ENCODE measurements at places on chromosomes 4 and X.

GRCh38 chr4:169103966-169104412, 93.9 kb upstream of the CBR4 start:
- no peak for DNase-seq

- DNase-seq: no peak
These were observed 128.9 kb upstream of the DKK2 start for GRCh38 chr4:107164962-107165475.

- no peak for DNase-seq
These were observed 91.7 kb downstream of the PHOX2B start for GRCh38 chr4:41656572-41657520.

GRCh38 chr4:187744911-187745310, 250.7 kb upstream of the ZFP42 start:
- no peak for DNase-seq

GRCh38 chrX:111662292-111662691, 18.7 kb upstream of the ALG13 start:
- DNase-seq: no peak

All from activated naive CD4-positive, alpha-beta T cell treated with Interleukin-2 at 50 U/mL for 16 hours (primary cell).